AG04450 (cell line): ENCODE measurements at places on chromosomes 16 and 17.

DNA sequence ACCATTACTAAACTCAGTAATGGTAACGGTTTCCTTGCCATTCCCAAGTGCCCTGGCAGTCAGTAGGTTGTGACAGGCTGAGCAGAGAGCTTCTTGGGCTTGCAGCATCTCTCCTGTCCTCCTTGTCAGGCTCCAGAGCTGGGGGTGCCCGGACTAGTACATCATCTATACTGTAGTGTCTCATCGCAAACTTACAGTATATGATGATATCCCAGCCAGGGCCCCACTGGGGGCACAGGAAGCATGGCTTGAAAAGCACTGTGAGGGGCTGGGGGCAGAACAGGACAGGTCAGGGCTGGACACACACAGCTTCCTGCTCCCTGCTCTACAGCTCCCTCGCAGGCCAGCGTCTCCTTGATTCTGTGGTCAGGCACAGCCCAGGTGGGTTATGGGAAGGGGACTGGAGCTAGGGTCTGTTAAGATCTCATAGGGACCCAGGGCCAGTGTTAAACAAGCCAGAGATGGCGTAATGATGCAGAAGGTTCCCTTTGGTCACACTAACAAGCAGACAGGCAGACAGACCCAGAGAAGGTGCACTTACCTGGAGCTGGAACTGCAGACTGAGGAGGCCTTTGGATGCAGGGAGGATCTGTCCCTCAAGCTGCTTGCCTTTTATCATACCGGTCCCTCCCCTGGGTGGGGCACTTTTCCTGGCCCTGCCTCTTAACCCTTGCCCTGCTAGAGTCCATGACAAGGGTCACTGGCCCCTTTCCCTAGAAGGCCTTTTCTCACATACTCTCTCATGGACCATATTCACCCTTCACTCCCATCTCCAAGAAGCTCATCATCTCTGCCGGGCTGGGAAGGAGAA lies 6.8 kb downstream of the ERAL1 start:
- DNase-seq = no peak

- no peak for DNase-seq
Measured at GRCh38 chr17:81865733-81866439, 5.3 kb downstream of the ARHGDIA start.

- no peak for DNase-seq
Measured at GRCh38 chr17:40341808-40342503, 22.6 kb downstream of the GJD3 start.

DNA sequence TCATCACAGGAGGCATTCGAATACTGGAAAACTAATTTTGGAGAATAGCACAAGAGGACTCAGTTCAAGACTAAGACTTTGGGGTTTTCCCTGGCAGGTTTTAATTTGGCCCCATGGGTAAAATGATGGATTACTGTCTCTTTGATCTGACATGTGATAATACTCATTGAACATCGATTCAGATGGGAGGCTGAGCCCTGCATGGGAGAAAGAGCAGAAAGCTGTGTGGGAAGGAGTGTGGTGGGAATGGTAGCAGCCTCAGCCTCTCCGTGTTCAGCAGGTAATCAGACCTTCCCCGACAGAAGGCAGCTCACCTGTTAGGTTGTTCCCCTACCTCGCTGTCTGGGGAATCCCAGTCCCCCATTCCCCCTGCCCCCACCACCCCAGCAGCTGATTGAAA lies 124.7 kb upstream of the TNRC6C start:
- DNase-seq = no peak

DNA sequence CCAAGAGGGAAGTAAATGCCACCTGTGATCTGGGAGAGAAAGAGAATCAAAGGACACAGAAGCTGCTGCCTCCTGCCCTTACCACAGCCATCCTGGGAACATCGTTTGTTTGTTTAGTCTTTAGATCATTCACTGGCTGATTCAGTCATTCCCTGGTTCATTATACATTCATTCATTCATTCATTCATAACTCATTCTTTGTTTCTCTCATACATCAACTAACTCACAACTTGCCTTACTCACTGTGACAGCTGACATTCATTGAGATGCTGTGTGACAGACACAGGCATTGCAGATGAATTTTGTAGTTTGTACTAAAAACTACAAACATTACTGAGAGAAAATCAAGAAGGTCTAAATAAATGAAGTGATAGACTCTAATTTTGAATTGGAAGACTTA lies 291.0 kb upstream of the TNRC6C start:
- no peak for DNase-seq

DNA sequence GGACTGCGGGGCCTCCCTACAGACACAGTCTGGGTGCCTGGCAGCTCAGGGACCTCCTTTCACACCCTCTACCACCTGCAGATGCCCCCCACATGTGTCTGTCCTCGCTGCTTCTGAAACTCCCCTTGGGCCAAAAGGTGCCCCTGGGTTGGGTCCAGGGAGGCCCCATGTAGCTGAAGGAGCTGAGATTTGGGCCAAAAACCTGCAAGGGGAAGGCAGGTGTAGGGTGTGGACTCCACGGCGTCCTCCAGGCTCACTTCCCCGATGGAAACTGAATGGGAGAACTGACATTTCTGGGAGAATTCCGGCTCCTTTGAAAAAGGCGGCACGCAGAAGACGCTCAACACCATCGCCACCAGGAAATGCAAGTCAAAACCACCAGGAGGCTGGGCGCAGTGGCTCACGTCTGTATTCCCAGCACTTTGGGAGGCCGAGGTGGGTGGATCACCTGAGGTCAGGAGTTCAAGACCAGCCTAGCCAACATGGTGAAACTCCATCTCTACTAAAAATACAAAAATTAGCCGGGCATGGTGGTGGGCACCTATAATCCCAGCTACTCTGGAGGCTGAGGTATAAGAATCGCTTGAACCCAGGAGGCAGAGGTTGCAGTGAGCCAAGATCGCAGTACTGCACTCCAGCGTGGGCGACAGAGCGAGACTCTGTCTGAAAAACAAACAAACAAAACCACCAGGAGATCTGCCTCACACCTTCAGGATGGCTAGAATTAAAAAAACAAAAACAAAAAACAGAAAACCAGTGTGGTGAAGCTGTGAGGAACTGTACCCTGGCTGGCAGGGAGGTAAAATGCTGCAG lies 13.2 kb upstream of the BAIAP2 start:
- no peak for DNase-seq

GRCh38 chr16:22071331-22071910 lies 20.9 kb upstream of the VWA3A start:
- no peak for DNase-seq

- no peak for DNase-seq
Measured at GRCh38 chr16:88019821-88020515, 68.7 kb downstream of the BANP start.

GRCh38 chr17:34386697-34387550 lies 23.9 kb upstream of the CCL1 start:
- DNase-seq = no peak

DNA sequence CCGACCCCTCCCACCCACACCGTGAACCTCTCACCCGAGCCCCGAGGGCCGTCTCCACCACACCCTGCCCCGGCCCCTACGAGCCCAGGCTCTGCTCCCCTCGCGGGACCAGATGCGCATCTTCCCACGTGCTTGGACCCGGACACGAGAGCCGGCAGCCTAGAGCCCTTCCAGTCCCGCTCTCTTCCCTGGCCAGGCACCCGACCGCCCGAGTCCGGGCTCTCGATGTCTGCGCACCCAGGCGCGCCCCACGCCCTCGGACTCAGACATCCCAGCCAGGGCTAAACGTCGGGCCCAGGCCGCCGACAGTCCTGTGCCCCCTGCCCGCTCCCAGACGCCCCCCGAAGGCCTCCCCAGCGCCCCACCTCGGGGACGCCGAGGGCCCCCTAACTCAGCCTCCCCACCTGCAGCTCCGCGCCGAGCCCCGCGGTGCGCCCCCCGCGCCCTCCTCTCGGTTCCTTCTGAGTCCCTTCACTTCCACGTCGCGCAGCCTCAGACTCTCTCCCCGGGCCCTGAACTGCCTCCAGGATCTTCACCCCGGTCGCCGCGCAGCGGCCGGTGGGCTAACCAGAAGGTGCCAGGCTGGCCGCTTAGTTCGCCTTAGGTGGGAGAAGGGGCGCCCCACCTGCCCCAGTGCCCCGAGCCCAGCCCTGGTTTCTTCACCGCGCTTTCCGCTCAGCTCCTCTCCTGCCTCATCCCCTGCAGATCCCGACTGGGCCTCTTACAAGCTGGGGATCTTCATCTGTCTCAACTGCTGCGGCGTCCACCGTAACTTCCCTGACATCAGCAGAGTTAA lies 688 bp downstream of the ADAP2 start:
- DNase-seq = no peak

GRCh38 chr17:78019367-78019975 lies 61.0 kb downstream of the TNRC6C start:
- DNase-seq = no peak

DNA sequence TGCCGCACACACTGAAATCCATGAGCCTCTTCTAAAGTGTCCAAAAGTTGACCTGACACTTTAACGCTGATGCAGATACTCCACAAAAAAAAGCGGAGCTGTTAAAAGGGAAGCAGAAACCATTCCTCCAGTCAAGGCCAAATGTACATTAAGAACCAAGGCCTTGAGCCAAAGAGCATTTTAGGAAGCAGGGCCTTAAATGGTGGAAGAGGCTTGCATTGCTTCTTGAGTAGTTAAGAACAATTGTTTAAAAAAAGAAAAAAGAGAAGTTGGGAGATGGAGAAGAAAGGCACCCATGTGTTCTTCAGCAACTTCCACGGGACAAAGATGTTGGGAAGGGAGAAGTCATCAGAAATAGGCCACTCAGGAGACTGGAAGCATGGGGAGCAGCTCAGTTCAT lies 6.3 kb downstream of the ZFHX3 start:
- DNase-seq = no peak

DNA sequence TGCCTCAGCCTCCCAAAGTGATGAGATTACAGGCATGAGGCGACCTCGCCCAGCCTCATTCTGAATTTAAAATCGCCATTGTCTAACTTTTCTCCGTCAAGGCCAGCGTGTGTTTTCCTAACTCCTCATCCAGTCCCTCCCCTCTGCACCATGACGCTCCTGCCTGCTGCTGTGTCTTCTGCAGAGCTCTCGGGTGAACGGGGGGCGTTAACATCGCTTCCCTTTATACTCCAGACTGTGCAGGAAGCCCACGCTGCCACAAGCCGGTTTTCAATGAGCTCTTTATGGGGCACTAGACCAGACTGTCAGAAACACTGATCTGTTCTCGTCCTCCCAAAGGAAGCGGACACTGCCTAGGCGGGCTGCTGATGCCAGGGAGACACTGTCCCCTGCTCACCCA lies 13.2 kb downstream of the AANAT start:
- DNase-seq = no peak

- DNase-seq = no peak
Measured at GRCh38 chr17:80797741-80798594, 193.7 kb upstream of the CHMP6 start.

DNA sequence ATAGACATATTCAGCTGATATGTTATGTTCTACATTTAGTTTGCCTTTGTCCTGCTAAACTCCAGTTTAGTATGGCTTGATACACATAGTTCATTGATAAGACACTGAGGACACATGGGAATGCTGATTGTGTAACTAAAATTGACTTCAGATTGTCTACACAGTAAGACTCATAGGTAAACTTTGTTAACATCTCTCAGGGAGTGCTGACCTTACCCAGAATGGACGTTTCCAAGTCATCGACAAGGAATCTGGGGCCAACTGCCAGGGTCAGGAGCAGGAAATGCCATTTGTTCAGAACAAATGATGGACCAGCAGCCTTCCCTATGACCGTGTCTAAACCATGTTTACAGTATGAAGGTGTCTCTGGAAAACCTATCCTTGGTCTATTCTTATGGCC lies 58.7 kb downstream of the DYNLRB2 start:
- peak; percentile 8 for DNase-seq

DNA sequence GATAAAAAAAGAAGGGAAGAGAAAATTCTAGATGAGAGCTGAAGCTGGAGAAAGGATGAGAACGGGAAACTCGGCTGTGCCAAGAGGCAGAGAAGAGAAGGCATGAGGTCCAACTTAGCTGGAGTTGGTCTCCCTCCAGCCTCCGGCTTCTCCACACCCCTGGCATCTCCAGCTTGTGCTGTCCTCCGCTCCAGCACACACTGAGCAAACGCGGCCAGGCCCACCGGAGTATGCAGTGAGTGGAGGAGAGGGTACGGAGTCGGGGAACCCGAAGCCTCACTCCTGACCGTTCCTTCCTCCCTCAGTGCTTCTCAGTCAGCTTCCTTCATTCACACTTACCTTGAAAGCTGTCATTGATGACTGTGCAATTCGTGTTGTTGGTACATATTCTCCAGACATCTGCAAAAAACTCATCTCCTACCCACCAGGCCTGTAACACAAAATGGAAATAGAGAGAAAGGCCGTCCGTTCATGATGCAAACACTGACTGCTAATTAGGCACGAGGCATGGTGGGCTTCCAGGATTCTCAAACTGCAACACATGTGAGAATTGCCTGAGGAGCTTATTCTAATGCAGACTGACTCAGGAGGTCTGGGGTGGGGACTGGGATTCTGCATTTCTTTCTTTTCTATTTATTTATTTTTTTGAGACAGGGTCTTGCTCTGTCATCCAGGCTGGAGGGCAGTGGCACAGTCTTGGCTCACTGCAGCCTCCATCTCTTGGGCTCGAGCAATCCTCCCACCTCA lies 37.0 kb downstream of the EMP2 start:
- no peak for DNase-seq

DNA sequence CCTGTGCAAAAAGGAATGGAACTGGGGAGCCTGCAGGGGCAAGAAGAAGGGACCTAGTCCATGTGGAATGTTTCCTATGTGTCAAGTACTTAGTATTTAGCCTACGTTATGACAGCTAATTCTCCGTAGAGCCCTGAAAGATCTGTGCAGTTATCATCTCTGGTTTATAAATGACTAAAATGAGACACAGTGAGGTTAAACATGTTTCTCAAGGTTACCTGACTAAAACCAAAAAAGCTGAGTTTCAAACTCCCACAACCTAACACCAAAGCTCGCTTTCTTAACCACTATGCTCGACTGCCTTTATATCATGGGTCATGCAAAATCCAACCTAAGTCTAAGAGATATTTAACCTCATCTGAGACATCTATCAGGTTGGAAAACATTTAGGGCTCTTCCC lies 53.3 kb upstream of the CCL2 start:
- DNase-seq = no peak

- DNase-seq = no peak
Measured at GRCh38 chr17:7266784-7267183, 4.5 kb upstream of the CLDN7 start.

DNA sequence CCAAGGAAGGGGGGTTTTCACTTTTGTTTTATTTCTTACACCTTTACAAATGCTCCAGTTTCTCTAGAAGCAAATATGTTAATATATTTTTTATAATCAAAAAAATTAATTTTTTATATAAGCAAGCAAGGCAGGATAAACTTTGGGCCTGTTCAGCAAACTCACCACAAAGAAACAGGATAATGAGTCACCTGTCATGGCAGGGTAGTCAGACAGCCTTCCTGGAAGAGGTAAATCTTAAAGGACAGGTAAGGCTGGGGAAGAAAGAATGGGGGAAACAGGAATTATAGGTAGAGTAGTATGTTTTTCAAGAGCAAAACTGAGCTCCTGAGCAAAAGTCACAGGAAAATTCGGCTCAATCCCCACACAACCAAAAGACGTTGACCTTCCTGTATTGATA lies 186.3 kb upstream of the SOX9 start:
- no peak for DNase-seq
